Mammary epithelial cell (primary cell): ENCODE measurements at places on chromosomes 1 and 21. TPM values are rescaled to one million over a fixed set of nuclear protein-coding genes. Genes with fewer than 3 reads are reported as not detected.

DNA sequence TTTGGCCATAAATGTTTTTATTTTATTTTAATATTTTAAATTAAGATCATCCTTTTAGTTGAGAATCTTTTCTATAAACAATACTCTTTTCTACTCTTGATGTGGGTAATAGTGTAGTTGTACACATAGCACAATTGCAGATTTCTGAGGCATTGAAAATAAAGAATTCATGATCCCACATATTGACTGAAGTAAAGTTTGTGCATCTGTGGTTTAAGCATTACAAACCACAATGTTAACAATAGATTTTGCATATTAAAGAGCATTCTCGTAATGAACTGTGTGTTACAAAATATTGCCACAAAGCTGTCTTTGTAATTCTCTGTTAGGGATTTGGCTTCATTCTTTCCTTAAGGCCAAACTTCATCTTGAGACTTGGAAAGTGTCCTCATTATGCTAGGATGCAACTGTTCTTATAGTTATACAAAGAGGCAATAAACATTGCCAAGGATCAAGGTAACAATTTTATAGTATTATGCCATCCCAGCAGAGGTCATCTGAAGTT, 256.8 kb downstream of the OLFM3 start:
- DNase-seq: no peak

- DNase-seq: no peak
These were observed 269.2 kb downstream of the USH2A start for GRCh38 chr1:216154063-216154462.

- no peak for DNase-seq
These were observed 21.0 kb downstream of the ABCG1 start for GRCh38 chr21:42239973-42240372.

DNA sequence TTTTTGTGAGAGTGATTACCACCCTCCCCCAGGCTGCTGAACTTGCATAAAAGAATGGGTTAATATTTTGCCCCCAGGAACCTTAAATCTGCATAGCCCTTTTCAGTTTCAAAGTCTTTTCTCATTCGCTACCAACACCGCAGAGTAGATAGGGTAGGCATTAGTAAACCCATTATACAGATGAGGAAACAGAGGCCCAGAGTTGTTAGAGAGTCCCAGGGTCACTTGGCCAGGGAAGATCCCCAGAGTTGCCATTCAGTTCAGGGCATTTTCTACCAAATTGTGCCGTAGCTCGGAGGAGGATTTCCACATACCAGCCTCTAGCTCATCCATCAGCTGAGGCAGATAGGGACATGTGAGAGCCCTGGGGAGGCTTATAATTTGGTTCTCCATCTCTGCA, 40.5 kb downstream of the NEK2 start:
- DNase-seq: no peak

DNA sequence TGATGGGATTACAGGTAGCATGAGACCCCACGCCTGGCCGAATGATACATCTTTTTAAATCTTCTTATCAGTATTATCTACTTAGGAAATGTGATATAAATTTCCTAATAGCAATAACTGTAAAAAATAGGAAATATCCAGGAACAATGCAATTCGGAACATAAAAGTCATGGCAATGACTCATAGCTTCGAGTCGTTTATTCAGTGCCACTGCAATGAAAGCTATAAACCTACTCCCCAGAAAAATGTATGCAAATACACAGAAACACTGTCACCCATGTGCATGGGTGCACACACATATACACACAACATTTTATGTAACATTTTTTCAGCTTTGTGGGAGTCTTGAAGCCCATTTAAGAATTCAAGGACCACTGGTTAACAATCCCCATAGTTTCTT, 194.6 kb downstream of the PATJ start:
- DNase-seq: no peak

- no peak for DNase-seq
These were observed 14.6 kb upstream of the PPP2R5A start for GRCh38 chr1:212270564-212270963.

DNA sequence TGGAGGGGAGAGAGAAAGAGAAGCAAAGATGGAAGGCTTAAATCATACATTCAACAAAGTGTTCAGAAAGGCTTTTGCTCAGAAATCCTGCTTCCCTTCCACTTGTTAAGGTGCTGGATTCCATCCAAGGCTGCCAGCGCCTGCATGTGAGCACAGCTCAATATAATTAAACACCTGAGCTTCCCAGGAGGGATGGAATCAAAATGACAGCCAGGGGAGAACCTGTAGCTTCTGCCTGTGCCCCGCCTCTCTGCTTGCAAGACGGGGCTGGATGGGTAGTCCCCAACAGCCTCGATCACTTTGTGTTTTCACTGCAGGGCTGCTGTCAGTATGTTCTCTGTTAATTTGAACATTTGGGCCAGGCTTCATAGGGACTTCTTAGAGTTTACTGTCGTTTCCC, 225.7 kb downstream of the KCNH1 start:
- no peak for DNase-seq

- no peak for DNase-seq
These were observed 89.3 kb upstream of the SGIP1 start for GRCh38 chr1:66444438-66445265.

DNA sequence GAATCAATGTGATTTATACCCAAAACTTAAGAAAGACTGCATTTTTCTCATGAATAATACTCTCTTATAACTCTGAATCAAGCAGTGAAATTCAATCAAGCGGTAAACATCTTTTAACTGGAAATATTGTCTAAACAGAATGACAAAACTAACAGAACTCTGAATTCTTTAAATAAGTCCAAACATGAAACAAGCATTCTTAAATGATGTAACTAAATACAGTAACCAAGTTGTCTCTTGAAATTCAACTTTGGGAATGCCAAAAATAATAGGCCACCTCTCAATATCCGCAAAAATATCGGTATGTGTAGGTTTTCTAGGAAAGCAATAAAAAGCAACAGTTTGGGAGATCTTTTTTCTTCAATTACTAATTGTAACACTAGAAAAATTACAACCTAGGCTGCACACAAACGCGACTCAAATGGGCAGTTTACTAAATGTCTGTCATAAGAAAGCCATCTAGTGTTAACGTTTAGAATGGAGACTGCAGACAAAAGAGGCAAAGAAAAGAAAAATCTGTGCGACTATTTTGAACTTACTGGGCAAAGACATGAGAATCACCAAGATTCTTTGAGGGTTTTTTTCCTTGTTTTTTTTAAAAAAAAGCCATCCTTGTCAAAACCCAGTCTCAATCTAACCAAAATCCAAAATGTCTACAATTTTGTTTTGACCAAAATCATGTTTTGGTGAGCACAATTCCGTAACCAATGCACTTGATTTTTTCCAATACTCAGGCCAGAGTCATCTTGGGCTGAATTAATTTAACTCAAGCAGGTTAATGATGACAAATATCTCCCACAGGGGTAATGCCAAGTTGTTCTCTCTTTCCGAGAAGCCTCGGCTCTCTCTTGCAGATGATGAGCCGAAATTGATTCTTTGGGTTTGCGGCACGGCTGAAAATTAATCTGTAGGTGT, 1.3 kb downstream of the SIPA1L2 start:
- peak; percentile 26 for DNase-seq

DNA sequence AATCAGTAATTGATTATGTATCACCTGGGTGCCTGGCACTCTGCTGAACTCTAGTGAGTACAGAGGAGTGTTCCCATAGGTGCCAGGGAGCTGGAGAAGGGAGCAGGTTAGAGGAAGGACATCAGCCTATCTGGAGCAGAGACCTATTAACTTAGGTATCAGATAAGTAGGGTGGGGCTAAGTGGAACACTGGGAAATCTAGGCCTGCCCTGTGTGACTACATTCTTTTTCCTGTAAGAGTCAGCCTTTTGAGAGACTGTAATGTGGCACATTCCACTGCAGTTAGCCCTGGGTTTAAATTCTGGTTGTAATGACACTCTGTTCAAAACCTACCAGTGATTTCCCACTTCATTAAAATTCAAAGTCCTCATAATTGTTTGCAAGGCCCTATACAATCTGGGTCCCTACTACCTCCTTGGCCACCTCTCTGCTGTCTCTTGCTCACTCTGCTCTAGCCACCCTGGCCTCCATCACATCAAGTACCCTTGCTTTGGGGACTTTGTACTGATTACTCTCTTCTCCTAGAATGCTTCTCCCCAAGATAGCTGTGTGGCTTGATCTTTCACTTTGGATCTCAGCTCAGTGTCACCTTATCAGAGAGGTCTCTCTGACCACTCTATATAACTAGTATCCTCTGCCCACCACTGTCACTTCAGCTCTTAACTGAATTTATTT, 12.9 kb downstream of the STX12 start:
- peak; percentile 55 for DNase-seq

DNA sequence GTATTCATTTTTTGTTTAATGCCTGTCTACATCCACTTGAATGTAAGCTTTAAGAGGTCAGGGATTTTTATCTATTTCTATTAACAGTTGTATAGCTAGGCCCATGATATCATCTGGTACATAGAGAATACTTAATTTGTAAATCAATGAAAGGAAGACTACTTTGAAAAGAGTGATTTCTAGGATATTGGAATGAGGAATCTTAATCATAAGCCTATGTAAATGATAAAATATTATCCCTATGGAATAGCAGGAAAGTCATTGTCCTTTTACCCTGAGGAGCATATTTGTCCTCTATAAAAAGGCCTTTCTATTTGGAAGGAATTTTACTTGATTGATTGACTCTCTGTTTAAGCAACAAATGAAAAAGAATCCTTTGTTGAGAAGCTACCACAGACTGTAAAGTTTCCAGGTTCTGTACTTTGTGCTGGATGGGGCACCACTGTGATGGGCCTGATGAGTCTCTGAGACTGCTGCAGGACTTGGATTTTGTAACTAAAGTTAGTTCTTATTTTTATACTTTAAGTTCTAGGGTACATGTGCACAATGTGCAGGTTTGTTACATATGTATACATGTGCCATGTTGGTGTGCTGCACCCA, 53.8 kb downstream of the MAST2 start:
- DNase-seq: no peak

DNA sequence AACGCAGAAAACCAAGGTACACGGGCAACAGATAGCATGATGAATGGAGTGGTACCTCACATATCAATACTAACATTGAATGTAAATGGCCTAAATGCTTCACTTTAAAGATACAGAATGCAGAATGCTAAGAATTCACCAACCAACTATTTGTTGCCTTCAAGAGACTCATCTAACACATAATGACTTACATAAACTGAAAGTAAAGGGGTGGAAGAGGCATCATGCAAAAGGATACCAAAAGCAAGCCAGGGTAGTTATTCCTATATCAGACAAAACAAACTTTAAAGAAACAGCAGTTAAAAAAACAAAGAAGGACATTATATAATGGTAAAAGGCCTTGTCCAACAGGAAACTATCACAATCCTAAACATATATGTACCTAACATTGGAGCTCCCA, 137.1 kb upstream of the APP start:
- DNase-seq: no peak

MROH9 gene
- total RNA-seq: not detected

G0S2 gene
- 28.6 and 35.9 TPM in 2 replicates for total RNA-seq

MAP3K7CL gene
- total RNA-seq: 6.0 TPM

FLG2 gene
- not detected for total RNA-seq

PCP4L1 gene
- 0.42 TPM in 1 of 2 replicates, not detected in the other for total RNA-seq

KCNJ9 gene
- total RNA-seq: not detected
